Effector memory CD8-positive, alpha-beta T cell (primary cell): ENCODE measurements at places on chromosomes 4 and X.

- no peak for DNase-seq
These were observed 85.1 kb downstream of the AFF1 start for GRCh38 chr4:87019898-87020297.

GRCh38 chrX:136204571-136204970, 46.6 kb downstream of the MAP7D3 start:
- peak; percentile 6 for DNase-seq

- DNase-seq, result peak; percentile 49
These were observed 4.9 kb upstream of the ZNF81 start for GRCh38 chrX:47831788-47832187.

- no peak for DNase-seq
These were observed 177.7 kb upstream of the PPARGC1A start for GRCh38 chr4:24067367-24068193.

DNA sequence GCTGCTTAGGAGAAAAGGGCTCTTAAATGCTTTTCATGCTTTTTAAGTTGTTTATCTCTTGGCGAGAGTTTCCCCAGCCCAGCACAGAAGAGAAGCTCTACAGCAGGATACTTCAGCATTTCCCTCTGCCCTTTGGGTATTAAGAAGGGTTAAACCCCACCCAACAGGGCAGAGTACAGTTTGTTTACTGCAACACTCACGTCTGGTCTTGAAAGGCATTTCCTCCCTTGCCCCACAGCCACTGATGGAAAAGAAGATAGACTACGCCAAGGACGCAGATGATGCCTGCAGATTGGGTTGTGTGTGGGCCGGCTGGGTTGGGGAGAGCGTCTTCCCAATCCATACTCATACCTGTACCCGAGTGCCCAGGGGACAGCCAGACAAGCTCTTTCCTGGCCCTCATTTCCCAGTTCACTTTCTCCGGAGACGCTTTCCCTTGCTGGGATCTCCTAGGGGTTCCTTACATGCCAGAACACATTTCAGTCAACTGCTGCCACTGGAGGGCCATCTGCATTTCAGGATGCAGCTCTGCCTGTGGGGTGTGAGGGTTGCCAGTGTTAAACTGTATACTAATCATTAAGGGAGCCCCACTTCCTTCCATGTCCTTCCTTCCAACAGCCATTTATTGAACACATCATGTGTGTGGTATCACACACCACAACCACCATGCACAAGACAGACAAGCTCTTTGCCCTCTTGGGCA, 96.5 kb upstream of the DHX15 start:
- no peak for DNase-seq

DNA sequence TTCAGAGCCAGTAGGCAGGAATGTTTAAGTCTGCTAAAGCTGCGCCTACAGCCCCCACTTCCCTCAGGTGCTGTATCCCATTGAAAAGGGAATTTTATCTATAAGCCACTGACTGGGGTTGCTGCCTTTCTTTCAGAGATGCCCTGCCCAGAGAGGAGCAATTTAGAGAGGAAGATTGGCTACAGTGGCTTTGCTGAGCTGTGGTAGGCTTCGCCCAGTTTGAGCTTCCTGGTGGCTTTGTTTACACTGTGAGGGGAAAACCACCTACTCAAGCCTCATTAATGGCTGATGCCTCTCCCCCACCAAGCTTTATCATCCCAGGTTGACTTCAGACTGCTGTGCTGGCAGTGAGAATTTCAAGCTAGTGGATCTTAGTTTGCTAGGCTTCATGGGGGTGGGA, 67.7 kb upstream of the PRDM5 start:
- no peak for DNase-seq

DNA sequence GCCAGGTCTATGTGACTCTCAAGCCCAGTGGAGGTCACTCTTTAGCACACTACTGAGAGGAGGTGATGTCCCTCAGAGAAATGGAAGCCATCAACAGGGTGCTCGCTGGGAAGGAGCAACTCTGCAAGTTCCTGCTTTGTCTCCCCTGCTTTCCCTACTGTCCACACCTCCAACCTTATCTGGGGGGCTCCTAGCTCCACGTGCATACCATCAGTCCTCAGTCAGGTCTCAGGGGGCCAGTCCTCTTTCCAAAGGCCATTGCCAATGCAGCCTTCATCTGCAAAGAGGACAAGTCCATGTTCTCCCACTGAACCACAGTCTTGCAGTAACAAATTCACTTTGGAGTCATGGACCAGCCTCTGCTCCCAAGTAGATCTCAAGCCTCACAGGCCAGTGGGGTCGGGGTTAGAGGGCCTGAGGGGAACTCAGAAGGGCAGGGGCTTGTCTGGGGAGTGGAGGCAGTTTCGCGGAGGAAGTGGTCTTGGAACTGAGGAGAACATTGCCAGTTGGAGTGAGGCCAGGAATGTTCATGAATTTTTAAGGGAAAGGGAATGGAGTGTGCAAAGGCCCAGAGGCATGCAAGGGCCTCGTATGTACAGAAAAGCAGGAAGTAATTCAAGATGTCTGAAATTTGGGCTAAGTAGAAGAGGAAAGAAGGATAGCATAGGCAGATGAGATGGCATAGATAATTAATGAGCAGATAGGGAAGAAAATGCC, 8.9 kb downstream of the RTL5 start:
- no peak for DNase-seq

- no peak for DNase-seq
These were observed 3.9 kb downstream of the SH3TC1 start for GRCh38 chr4:8203052-8203401.

GRCh38 chr4:114864060-114864459, 249.4 kb downstream of the NDST4 start:
- no peak for DNase-seq
